ENCODE measurements at places on chromosomes 5 and 9.

GRCh38 chr5:113140837-113141671, 164.5 kb downstream of the DCP2 start:
- no peak for DNase-seq

DNA sequence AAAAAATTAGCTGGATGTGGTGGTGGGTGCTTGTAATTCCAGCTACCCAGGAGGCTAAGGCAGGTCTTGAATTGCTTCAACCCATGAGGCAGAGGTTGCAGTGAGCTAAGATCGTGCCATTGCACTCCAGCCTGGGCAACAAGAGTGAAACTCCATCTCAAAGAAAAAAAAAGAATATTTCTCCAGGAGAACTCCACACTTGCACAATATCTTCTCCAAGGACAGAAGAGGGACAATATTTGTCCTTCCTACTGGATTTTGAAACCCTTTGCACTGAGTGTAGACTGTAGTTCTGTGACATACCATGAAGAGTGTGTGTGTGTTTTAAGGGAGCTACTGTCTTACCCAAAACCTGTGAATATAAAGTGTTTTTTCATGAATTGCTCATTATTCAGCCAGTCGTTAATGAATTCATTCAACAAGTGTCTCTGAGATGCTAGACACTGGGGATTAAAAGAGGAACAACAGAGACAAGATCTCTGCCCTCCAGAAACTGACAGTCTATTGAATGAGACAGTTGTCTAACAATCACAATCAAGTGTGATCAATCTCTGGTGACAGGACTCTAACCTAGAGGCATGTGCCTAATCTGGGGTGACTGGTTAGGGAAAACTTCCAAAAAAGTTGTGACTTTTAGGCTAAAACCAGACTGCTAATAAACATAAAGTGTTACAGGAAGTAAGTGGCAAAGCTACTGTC, 9.8 kb upstream of the UBE2D2 start:
- DNase-seq: no peak

GRCh38 chr5:7396713-7397454, 946 bp downstream of the ADCY2 start:
- no peak for DNase-seq

- DNase-seq: no peak
These were observed 76.2 kb upstream of the TMED7 start for GRCh38 chr5:115702025-115702424.

GRCh38 chr5:43192558-43193180, 644 bp downstream of the NIM1K start:
- peak; percentile 7 for DNase-seq

- no peak for DNase-seq
These were observed 511.6 kb upstream of the ZNF608 start for GRCh38 chr5:125257997-125258396.

DNA sequence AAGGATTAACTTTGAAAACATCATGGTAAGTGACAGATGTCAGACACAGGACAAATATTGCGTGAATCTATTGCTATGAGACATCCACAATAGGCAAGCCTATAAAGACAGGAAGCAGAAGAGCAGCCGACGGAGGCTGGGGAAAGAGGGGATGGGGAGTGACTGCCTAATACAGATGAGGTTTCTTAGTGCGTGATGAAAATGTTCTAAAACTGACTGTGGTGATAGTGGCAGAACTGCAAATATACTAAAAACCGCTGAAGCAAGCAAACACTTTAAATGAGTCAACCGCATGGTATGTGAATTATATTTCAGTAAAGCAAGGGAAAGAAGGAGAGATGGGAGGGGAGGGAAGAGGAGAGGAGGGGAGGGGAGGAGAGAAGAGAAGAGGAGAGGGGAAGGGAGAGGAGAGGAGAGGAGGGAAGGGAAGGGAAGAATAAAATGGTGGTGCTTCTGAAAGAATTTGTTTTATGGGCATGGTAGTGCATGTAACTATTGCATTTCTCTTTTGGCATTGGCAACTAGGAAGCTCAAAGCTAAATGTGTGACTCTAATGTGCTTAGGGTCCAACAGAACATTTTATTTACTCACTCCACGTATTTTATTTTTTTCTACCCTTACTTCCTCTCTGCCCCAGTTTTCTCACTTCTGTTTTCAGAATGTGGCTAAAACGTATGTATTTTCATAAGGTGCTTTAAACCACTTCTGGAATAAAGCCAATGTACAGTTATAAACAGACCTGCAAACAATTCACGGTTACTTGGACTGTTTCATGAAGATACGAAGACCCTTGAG, 21.3 kb downstream of the AKNA start:
- peak; percentile 78 for DNase-seq

- DNase-seq: no peak
These were observed 86.3 kb upstream of the IRX1 start for GRCh38 chr5:3509290-3509689.

DNA sequence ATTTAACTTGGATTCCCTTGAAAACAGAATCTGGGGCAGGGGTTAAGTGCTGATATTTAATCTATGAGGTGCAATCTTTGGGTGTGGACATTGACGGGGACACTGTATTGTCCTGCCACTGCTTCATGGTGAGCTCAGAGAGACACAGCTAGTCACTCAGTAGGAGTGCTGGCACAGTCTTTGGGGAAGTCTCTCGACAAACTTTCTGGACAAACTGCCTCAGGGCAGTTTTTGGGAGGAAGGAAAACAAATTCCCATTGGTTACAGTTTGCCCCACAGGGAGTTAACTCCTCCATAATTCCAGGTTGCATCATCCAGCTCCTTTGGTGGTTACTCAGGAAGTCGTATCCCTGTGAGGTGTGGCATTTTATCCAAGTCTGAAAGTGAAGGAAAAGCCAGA, 17.9 kb downstream of the HNRNPK start:
- DNase-seq: no peak

DNA sequence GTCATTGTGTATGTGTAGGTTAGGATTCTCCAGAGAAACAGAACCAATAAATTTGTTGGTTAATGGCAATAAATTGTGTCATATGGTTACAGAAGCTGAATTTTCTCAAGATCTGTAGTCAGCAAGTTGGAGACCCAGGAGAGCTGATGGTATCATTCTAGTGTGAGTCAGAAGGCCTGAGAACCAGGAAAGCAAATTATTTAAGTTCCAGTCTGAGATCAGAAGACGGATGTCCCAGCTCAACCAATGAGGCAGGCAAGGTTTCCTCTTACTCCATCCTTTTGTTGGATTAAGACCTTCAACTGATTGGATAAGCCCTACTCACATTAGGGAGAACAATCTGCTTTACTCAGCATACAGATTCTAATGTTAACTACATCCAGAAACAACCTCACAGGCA, 656.3 kb downstream of the ANXA1 start:
- DNase-seq: no peak

DNA sequence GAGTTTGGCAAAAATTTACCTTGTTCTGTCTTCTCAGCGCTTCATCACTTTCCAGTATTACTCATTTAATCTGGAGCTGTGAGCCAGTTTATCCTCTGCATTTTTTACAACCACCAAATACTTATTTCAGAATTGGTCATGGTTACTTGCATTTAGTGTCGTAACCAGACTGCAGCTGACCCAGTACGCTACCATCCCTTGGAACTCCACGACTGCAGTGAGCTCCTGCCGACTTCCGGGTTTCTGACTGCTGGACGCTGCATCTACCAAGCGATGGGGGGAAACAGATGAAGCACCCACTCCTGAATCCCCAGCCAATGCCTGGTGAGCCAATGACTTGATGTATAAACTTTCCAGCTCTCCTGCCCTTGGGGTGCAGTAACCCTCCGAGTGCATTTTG, 174.4 kb upstream of the PRLR start:
- no peak for DNase-seq

- DNase-seq: no peak
These were observed 47.2 kb downstream of the HMGCR start for GRCh38 chr5:75384218-75384617.

DNA sequence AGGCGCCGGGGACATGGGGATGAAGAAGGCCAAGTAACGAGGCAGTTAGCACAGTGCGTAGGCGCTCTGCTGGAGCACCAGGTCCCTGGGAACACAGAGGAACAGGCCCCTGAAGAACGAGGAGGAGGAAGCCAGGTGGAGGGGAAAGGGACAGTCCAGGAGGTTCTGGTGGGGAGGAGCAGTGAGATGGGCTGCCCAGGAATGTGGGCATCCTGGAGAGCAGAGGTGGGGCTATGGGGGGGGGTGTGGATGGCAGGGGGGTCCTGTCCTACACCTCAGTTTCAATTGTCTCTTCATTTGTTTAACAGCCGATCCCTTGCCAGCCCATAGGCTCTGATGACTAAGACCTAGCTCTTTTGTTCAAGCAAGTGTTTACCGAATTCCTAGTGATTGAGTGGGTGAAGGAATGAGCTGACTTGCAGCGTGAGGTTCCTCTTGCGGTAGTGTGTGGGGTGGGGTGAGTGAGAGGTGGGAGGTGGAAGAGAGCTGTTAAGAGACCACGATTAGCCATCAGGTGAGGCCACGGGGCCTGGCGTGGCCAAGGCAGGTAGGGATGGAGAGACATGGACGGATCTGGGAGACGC, 8.4 kb upstream of the PHYHD1 start:
- no peak for DNase-seq

DNA sequence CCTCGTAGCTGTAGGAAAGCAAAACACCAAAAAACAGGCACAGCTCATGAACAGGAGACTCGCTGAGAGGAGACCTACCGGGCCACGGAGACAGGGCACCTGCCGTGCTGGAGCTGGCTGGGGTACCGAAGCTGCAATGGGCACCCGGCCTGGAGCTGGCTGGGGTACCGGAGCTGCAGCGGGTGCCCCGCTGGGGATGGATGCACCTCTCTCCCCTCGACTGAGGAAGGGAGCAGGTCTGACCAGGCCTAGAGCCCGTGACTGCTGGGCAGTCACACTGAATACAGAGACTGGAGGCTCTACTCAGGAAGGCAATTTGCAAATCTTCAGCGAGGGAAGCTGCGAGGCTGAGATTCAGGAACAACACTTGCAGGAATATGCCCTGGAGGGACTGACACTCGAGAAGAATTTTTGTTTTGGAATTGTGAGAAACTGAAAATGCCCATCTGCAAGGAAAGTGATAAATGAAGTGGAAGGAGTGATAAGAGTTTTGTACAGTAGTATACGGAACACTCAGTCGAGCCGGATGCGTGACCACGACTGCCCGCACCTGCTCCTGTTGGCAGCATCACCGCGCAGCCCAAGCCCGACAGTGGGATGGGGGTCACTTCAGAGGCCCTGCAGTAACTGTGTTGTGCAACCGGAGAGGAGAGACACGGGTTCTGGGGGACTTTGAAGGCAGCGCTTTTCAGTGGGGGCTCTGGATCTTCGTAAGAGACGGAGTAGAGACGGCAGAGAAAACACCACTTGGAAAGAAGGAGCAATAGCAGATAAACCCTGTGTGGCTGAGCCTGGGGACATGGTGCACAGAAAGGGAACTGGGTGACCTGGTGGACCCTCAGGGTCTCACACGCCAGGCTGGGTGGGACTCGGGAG, 27.9 kb upstream of the LPCAT1 start:
- no peak for DNase-seq

DNA sequence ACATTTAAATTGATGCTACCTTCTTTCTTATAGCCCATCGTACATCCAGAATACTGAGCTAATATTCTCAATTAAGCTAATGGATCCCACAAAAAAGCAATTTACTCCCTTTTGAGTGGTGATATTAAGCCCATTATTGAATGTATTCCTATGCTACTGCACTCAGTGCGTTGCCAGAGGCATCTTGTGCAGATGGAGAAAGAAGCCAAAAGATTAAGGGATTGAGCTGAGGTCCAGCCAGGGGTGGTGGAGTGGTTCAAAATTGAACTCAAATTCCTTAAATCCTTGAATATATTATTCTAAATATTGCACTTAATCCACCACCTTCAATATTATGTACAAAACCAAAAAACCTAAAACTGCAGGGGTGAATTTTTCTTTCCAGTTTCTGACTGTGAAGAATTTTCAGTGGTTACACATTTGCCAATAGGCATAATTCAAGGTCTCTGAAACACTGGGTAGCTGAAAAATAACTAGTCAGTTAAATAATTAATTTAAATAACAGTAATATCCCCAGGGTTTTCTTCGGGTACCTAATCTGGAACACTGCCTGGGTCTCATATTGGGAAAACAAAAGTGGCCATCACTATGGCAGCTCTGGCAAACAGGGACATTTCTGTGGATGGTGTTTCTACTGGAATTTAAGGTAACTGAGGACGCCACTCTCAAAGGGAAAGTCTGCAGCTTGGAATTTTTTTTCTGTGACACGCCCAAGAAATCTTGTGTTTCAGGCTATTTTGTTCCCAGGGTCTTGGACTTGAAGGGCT, 6.2 kb upstream of the LIFR start:
- DNase-seq: no peak

GRCh38 chr9:127629468-127630081, 17.5 kb downstream of the STXBP1 start:
- DNase-seq: no peak

DNA sequence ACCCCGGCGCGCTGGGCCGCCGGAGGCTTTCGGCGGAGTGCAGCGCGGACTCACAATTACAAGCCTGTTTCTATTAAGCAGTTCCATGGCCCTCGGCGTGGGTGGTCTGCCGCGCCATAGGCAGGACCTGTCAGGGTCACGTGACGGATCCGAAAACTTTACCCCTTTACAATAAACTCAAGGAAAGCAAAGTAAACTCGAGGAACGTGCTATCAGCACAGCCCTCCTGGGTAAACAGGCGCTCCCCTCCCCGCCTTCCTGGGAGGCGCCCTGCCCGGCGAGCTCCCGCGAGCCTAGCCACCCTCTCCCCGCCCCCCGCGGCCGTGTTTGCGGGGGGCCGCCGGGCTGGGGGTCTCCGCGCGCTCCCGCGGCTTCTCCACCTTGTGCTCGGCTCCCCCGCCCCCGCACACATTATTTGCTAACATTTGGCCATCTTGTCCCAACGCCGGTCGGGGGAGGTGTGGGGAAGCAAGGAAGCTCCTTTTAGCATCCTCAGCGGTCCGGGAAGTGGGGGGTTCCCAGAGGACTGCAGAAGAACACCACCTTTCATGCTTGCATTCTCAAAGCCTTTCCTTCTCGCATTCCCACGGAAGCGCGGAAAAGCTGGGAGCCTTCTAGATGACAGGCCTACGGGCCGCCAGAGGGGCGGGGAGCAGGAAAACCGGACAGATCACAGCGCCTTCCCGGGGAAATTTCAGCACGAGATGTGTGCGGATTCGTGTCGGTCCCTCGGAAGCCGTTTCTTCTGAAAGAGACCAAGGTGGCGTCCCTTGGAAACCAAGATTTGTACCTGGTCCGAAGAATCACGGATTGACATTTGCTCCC, at the start of gene PTCH1:
TSS of gene PTCH1 (minus strand) at position 238 of the 825 bp plus-strand sequence.
- no peak for DNase-seq

DNA sequence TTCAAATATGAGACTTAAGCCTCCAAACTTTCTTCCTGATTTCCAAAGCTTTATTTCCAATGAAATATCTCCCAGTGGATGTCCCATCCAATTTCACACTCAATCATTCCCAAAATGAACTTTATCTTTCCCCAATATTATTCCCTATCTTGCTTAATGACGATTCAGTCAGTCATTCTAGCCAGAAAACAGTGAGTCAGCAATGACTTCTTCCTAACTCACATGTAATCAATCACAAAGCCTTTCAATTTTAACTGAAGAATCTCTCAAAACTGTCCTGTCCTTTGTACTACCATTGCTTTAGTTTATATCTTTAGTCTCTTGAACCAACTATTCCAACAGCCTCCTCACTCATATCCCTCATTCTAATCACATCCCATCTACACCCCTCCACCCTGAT, 34.9 kb downstream of the NSA2 start:
- no peak for DNase-seq

- DNase-seq: no peak
These were observed 370.0 kb downstream of the ZSWIM6 start for GRCh38 chr5:61701877-61702602.
